Esophagus mucosa (tissue), 1 donor: ENCODE measurements at places on chromosomes 1 and 21. TPM values are rescaled to one million over a fixed set of nuclear protein-coding genes. Genes with fewer than 3 reads are reported as not detected.

DNA sequence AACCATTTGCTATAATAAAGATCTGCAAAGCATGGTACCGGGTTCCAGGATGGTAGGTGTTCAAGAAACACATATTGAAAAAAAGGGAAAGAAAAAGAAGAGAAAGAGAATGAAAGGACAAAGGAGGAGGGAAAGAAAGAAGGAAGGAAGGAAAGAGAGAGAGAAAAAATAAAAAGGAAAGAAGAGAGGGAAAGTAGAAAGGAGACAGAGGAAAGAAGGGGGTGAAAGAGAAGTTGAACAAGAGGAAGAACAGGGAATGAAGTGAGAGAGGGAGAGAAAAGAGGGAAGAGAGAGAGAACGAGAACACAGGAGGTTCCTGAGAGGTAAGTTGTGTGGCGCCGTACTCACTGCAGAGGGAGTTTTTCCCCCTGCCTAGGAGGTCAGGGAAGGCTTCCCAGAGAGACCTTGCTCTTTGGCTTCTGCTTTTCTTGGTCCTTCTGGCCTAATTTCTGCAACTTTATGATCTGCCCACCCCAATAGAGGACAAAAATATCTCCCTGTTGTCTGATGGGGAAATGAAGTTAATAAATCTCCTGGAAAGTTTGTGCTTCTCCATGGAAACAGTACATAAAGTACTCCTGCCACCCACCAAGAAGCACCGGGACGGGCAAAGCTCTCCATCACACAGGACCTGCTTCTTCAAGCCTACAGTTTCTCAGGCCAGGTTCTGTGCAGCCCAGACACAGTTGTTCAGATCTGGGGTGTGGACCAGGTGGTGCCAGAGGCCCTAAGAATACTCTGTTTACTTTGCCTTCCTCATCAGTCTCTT lies 124.8 kb downstream of the ROR1 start:
- ATAC-seq = no peak

- ATAC-seq = peak; percentile 8
Observed at GRCh38 chr21:46424039-46424591, 34.6 kb upstream of the DIP2A start.

DNA sequence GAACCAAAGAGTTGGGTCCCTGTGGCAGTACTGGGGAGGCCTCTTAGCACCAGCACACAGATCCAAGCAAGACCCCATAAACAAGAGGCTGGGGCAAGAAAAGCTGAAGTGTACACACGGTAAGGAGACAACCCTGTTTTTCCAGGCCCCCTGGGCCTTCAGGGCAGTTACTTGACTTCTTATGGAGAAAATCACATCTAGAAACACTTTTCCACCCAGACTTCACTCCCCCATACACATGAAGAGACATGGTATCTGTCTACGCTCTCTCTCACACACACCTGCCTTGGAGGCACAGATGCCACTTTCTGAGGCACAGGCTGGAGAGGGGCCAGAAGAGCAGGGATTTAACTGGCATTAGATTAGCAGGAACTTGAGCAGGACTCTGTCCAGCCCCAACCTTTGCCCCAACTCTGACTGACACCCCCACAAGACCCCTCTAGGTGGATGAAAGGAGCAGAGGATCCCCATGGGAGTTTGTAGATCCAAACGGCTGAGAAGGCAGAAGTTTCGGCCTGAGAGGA lies 2.2 kb downstream of the CERS2 start:
- ATAC-seq = no peak

GRCh38 chr1:187445066-187445465 lies 616.3 kb downstream of the PLA2G4A start:
- ATAC-seq = no peak

GRCh38 chr1:226223157-226223785 lies at the start of gene MIXL1:
MIXL1 (plus strand) TSS chr1:226223664; CDS start chr1:226223682, 18 bp downstream.
- ATAC-seq = peak; percentile 36

GRCh38 chr1:117177376-117177775 lies 33.4 kb downstream of the VTCN1 start:
- no peak for ATAC-seq

GRCh38 chr1:49319426-49319963 lies 542.8 kb upstream of the BEND5 start:
- ATAC-seq = no peak

DNA sequence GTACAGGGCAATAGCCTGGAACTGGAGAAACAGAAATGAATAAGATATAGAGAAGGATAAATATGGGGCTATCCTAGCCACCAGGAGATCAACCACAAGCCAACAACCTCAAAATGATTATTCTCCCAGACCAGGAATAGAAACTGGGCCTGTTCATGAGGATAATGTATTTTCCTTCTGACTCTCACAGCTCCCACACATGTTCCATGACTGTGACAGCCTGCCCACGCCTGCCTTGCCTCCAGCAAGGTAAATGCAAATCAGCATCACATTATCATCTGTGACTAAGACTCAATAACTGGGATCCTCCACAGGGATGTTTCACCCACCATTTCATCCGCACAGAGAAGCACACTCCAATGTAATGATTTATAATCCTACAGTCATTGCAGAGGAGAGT lies 3.3 kb downstream of the ENSA start:
- ATAC-seq = peak; percentile 12

DNA sequence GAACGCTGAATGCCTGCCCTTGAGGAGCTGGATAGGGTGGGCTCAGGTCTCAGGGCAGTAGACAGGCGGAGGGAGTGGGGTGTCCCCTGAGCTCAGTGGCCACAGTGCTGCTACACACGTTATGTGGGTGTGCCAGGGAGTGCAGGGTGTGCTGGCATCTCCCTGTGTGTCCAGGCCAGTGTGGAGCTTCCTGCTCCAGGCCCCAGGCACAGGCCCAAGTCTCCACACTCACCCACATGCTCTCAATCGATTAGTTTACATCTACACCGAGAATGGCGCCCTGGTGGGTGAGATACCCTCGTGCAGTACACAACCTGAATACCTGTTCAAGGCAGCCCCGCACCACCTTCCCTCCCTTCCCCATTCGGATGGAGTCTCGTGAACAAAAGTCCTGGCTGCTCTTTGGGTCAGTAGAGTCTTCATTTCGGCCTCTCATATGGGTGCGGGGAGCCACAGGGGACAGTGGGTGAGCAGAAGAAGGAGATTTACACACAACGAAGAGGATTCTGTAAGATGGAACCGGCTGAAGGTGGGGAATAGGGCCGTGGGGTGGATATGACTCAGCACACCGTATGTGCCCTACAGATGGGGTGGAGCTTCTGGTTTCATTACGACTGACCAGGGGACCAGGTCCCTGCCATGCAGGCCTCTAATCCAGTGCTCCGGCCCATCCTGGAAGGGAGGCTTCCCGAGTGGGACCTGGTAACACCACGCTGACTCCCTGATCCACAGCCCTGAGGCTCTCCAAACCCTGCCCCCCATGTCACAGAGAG lies 93.3 kb downstream of the SPSB1 start:
- ATAC-seq = peak; percentile 56

DNA sequence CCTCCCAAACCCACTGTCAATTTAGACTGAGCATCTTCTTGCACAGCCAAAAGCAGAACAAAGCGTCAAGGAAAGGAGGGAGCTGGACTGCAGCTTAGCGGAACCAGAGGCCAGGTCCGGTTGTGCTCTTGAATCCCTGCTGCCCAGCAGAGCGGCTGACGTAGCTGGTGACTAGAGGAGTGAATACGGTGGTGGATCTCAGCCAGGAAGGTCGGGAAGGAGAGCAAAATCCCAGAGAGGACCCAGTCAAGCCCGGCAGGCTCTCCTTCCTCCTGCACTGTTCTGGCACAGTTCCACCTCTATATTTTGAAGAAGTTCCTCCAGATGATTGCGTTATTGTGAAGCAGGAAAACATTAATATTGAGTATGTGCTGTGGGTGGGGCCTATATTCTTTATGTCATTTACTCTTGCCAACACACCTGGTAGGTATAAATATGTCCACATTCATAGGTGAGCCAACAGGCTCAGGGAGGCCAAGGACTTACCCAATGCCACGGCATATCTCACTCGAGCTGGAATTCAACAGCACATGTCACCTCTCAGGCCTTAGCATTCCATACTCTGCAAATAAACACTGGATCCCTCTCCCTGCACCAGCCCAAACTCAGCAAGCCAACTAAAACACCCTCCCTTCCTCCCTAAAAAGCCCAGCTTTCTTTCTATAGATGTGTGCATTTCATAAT lies 23.6 kb upstream of the ABCB10 start:
- ATAC-seq = peak; percentile 77

- peak; percentile 95 for ATAC-seq
Observed at GRCh38 chr1:202056644-202057334, 46.4 kb downstream of the ELF3 start.

- ATAC-seq = no peak
Observed at GRCh38 chr1:94884507-94884906, 42.4 kb downstream of the CNN3 start.

DNA sequence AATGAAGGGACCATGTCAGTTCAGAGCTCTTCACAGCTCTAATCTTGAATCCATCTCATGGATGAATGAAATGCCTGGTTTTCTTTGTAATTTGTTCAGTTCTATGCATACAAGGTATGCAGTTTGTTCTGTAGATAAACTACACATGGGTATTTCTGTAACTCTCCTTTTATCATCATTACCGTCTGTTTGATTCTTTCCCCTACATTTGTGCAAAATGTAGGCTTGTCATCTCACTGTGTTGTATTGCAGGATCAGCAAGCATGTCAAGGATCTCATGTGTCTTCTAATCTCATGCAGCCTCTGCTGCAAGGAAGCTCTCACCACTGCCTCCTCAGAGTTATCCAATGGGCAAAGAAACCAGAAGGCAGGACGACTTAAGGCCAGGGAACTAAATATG lies 79.3 kb downstream of the OLFML2B start:
- ATAC-seq = no peak

DNA sequence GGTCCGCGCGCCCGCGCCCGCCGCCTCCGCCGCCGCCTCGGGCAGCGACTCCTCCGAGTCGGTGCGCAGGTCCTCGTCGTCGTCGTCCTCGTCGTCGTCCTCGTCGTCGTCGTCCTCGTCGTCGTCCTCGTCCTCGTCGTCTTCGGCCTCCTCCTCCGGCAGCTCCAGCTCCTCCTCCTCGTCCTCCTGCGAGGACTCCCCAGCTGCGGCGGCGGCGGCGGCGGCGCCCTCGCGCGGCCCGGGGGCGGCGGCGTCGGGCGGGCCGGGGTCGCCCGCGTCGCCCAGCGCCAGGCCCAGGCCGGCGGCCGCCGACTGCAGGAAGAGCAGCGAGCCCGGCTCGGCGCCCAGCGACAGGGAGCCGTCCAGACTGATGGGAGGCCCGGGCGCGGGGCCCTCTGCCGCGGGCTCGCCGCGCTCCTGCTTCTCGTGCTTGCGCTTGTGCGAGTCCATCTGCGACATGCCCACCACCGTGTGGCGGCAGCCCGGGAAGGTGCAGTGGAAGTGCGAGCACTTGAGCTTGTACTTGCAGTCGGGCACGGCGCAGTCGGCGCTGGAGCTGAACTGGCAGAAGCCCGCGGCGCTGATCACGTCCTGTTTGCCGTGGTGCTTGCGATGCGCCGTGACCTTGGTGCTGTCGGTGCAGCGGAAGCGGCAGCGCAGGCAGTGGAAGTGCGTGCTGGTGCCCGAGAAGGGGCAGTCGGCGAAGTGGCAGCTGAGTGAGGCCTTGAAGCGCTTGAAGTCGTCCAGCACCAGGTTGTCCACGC lies 157.3 kb downstream of the CASZ1 start:
- no peak for ATAC-seq

GRCh38 chr1:12436345-12436658 lies 181.7 kb downstream of the DHRS3 start:
- peak; percentile 22 for ATAC-seq

- no peak for ATAC-seq
Observed at GRCh38 chr21:32189688-32190483, 89.0 kb downstream of the MIS18A start.

- ATAC-seq = no peak
Observed at GRCh38 chr1:245807306-245807705, 652.5 kb downstream of the KIF26B start.

DNA sequence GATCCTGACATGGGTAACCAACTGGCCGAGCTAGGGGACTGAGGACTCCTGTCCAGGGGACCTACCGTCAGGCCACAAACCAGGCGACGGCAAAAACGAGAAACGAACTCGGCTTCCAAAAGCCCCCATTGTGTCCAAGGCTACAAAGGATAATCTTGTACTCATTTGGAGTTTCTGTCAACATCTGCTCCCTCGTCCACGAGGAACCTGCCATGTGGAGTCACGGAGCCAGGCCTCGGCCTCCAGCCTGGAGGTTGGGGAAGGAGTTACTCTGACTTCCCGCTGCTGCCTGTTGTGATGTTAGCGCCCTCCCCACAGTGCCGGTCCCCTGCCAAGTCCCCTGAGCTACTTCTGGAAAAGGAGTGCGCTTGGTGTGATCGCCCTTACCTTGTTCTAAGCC lies 7.3 kb downstream of the KRTAP10-1 start:
- ATAC-seq = no peak

DNA sequence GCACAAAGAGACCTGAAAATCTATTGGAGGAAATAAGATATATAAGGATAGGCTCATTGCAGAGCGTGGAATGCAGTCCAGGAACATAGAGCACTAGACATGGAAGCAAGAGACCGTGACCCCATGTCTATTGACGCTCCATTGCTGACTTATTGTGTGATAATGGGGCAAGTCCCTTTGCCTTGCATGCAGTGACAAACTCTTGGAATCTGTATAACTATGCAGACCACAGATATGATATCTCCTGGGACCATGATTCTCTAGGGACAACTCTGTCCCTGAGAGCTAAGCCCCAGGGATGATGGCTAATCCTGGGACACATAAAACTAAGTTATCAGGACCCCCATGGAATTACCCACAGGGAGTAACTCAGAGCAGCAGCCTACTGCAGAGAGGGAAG lies 73.1 kb upstream of the PRDX6 start:
- no peak for ATAC-seq

DNA sequence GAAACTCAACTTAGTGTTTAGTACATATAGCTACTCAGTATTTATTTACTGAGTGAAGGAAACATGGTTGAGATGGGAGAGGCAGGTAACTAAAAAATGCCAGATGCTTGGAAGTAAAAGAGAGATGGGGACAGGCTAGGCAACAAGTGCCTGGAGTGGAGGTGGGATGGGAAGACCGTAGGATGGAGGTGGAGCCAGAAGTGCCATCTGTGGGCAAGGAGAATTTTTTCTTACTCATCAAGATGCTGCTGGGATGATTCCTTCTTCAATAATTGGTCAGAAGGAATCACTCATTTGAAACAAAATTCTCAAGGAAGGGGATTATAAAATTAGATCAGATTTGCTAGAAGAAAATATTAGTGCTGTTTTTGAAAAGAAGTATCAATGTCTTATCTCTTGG lies 72.9 kb downstream of the IFI44 start:
- no peak for ATAC-seq

- ATAC-seq = no peak
Observed at GRCh38 chr1:12461754-12462153, 156.3 kb downstream of the DHRS3 start.

The OR2G2 gene
- not detected for total RNA-seq

The TMEM200B gene
- 1.4 TPM for total RNA-seq

The F3 gene
- 18.4 TPM for total RNA-seq

The OR2T2 gene
- total RNA-seq = not detected

The SLC45A3 gene
- 1.2 TPM for total RNA-seq

The PEAR1 gene
- total RNA-seq = 1.6 TPM

The CASQ2 gene
- total RNA-seq = 0.92 TPM

The WASF2 gene
- 169 TPM for total RNA-seq
